SJSA1 (cell line): ENCODE measurements at places on chromosomes 2 and 18.
A peak's percentile ranks its signal among the peaks of the same experiment; 100 is the strongest.

- peak; percentile 11 for DNase-seq
Measured at GRCh38 chr2:23520256-23520655, 135.3 kb downstream of the KLHL29 start.

GRCh38 chr2:6828299-6828584, 37.5 kb downstream of the CMPK2 start:
- no peak for DNase-seq

DNA sequence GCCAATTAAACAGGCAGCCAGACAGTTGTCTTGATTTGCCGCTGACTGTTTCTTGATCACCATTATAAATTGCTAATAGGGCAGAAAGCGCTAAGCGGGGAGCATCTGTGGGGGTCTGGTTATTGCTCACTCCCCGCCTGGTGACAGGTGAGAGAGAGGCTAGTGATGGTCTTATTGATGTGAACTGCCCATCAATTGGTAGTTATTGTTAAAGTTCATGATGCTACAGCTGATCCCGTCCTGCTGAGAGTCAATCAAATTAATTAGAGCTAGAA, 148.5 kb downstream of the LNPK start:
- no peak for DNase-seq

- no peak for DNase-seq
Measured at GRCh38 chr2:167015806-167016205, 127.5 kb downstream of the XIRP2 start.

GRCh38 chr18:6682437-6683111, 46.9 kb upstream of the ARHGAP28 start:
- DNase-seq: no peak

DNA sequence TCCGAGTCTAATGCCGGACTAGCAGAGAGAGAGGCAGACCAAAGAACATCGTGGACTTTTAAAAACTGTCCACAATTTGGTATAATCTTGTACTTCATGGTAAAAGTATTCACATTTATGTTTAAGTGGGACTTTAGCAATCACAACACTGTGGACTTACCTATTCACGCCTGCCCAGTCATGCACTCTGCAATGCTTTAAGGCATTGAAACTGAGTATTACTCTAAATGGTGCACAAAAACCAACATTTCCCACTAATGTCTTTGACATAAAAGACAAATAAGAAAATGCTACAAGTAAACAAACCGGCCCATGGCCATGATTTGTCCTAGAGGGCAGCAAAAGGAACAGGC, 91.3 kb downstream of the ACVR1 start:
- DNase-seq: no peak

- DNase-seq: no peak
Measured at GRCh38 chr2:8277921-8278571, 403.8 kb upstream of the ID2 start.

- no peak for DNase-seq
Measured at GRCh38 chr18:29823671-29824070, 1218.9 kb downstream of the DSC3 start.

- DNase-seq: no peak
Measured at GRCh38 chr2:111642586-111643327, 241.2 kb downstream of the ANAPC1 start.

- DNase-seq: no peak
Measured at GRCh38 chr2:158510887-158511286, 54.1 kb downstream of the PKP4 start.

DNA sequence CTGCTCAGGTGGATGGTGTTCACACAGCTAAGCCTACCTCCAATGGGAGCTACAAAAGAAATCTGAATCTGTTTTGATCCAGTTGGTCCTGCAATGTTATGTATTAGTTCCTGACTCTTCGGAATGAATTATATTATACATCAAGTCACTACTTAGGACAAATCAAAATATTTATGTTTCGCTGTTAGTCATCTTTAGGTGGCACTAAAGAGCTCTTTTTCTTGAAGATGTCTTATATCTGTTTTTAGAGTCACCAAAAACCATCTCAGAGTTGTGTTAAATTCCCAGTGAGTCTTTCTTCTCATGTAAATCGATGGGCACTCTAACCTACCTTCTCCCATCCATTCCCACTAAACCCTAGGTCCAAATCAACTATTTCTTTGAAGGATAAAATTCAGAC, 2.2 kb downstream of the DNER start:
- DNase-seq: no peak

- no peak for DNase-seq
Measured at GRCh38 chr2:138147796-138148195, 183.5 kb downstream of the HNMT start.

DNA sequence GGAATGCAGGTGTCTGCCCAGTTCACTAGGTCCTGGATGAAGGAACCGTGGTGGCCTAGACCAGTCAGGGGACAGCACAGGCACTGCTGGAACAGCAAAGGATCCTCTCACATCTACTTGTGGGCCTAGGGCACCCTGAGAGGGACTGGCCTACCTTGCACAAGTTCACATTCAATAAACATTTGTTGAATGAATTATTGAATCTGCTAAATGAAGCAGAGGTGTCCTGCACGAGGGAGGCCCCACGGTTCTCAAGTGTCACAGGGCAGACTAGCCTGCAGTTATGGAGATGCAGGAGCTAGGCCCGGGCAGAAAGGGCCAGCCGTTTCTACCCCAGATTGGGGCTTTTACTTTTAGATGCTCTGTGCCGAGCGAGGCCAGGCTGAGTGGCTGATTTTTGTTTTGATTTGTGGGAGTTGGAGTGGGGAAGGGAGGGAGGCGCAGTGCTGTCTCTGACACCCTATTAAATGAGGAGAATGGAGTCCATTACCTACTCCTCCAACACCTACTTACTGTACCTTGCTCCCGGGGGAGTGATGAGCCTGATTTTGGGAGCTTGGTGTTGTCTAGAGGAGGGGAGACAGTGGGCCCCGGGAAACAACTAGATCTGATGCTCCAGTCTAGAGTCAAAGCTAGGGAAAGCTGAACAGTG, 18.4 kb downstream of the SH2D6 start:
- DNase-seq: no peak

GRCh38 chr18:30632071-30632698, 410.4 kb downstream of the DSC3 start:
- DNase-seq: no peak

DNA sequence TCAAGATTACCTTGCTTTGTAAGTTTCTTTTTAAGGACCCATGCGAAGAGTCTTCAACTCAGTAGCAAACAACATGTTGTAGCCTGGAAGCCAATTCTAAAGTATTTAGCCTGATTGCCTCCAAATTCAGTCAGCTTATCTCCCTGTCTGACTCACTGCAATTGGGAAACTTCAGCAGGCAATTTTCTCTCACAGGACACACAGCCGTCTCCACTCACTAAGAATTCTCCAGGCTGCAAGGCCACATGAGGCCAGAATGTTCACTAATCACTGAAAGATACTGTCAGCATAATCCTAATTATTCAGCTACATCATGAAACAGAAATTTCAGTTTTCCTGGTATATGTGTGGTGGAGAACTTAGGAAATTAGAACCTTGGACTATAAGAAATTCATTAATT, 78.1 kb upstream of the PDE1A start:
- DNase-seq: no peak

DNA sequence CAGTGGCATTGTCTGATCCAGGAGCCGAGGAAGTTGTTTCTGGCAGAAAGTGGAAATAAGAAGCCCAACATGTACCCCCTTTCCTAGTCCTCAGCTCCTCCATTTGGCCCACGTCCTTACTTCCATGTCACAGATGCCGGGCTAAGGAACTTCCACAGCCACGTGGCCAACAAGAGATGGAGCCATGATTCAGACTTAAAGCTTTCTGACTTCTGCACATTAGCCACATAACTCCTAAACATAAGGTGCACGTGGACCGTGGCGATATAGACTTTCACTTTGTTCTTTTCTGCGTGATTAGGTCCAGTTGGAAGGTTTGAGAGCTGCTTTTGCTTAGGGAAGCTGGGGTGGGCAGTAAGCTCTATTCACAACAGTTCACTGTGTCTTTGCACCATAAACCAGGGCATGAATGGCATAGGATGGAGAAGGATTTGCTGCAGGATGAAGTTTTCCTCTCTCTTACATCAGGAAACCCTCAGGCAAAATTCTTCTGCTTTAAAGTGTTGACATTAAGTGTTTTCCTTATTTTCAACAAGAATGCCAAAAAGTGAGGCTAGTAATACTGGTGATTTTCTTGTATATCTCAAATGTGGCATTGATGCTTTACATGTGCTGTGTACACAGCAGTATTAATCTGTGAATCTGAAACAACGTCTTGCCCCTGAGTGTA, 61.2 kb upstream of the RBM44 start:
- no peak for DNase-seq

DNA sequence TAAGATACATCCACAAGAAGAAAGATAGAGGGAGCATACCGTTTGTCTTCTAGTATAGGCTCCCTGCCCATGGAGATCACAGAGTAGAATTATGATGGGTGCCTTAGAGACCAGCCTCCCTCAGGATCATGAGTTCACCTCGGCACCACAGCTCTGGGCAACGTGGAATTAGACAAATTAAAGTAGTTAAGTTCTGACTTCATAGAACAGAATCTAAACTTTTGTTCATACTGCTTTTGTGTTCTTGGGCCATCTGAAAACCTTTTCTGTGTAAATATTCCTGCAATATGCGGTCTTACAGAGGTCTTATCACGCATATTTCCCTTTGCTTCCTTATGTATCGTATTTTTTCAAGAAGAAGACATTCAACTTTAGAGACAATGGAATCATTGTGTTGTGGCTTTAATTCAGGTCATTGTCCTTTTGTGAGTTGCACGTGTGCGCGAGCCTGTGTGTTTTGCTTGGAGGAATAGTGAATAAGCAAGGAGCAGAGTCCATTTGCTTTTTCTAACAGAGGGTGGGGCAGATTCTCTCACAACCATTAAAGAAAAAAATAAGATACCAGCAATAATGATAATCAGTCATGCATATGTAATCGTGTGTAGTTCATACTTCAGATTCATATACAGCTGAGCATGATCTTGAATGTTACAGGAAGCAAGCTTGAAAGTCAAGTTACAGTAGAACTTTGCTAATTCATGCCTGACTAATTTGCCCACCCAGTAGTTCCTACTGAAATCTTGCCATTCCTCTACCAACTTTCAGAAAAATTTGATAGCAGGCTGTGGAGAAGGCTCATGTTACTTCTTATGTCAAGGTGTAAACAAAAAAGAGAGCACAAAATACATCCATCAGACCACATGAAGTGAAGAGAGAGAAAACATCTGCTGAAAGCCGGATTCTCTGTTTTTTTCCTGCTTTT, 243.6 kb downstream of the NEDD4L start:
- DNase-seq: peak; percentile 62

- no peak for DNase-seq
Measured at GRCh38 chr18:53838746-53839145, 385.7 kb downstream of the MBD2 start.

DNA sequence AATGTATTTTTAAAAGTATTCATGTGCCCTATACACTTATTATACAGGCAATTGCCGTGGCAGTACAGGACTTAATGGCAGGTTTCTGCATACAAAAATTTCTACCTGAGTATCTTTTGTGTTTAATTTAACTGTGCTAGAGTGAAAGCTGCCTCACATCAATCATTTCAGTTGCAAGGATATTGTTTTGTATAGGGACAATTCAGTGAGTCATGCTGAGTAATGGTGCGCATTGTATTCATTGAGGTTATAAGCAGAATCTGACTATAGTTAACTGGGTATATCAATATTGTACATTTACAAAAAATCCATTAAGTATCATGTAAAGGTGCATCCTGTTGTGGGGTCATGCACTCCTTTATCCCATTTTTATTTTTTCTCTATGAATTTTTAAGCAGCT, 121.5 kb downstream of the GCA start:
- DNase-seq: no peak

DNA sequence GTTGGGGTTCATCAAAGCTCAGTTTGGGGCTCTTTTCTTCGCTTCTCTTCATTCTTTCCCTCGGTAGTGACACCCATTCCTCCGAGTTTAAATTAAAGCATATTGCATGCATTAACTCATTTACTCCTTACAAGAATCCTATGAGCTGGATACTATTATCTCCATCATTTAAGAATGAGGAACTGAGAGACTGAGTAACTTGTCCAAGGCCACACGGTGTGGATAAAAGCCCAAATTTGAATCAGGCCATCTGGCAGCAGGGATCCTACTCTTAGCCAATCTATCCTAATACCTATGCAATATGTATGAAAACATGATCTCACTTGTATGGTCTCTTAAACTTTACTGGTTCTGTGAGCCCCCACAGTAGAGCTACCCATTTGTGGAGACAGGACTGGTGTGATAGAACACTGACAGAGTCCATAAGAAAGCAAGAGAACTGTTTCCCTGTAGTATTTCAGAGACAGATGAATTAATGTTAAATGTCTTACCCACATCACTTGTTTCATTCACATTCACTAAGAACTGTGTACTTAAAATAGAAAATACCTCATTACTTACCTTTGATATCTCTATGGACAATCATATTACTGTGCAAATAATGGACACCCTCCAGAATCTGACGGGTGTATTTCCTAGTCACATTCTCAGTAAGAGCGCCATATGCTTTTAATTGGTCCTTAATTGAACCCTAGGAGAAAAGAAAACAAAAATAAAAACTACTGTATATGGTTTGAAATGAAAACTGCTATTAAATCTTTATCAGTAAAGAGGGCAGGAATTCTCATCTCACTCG, 20.4 kb upstream of the ERCC3 start:
- no peak for DNase-seq

DNA sequence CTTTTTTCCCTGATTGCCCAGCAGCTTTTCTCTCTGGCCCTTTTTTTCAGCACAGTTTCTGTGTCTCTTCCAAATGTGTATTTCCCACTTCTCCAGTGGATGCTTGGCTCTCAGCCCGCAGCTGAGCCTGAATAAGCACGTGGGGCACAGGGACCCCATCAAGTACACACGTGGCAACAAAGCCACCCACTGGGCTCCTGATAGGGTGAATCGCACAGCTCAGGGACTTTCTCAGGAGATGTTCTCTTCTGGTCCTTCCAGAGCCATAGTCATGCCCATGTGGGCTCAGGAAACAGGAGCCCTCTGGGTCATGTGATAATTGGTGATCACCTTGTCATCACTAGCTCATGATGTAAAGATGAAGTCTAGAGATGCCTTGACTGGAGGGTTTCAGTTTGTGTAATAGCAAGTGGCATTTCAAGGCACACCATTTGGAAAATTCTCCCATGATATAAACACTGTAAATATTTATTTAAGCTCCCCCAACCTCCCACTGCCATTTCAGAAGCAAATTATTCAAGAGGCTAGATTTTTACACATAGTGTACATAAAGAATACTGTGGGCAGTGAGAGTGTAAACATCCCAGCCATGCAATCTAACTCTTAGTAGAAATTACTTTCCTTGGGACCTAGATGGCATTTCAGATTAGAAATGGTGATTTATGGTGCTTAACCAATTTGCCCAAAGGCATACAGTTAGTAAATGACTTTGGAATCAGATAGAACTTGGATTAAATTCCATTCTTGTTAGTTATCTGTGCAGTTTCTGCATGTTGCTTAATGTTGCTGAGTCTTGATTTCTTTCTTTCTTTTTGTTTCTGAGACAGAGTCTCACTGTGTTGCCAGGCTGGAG, 597.5 kb downstream of the SLC4A3 start:
- peak; percentile 96 for DNase-seq

- DNase-seq: no peak
Measured at GRCh38 chr2:46157966-46158310, 139.3 kb upstream of the EPAS1 start.

- no peak for DNase-seq
Measured at GRCh38 chr2:23379220-23379695, 5.7 kb upstream of the KLHL29 start.
